ENCODE measurements at places on chromosomes 4 and X.

GRCh38 chrX:149365061-149365460 lies 140.0 kb downstream of the IDS start:
- no peaks in the 10 kb centered on the region for H3K36me3 ChIP-seq
- no peak overlapping the region for H3K4me3 ChIP-seq
- no peaks in the 10 kb centered on the region for H3K27me3 ChIP-seq

DNA sequence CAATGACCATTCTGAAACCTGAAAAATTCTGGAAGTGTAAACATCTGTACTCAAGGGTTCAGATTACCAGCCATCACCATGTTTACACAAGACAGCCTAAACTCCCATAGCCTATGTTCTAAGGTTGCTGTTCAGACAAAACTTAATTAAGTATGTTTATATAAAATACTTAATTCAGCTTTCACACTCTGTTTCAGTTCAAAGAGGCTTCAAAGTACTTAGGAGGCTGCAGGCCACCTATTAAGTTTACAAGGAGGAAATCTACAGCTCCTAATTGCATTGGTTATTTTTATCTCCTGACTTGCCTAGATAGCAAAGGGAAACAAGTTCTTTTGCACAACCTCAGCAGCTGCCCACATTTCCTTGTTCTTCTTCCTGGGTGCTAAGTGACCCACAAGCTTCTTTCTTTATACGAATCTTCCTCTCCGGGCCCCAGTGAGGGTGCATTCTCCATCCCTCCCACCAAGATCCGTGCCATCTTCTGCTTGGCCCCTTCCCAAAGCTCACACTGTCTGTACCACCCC lies 2.0 kb downstream of the GAK start:
- no peaks in the 10 kb centered on the region for H3K36me3 ChIP-seq
- no peaks in the 10 kb centered on the region for H3K27me3 ChIP-seq
- H3K4me1 ChIP-seq, result peaks cover 75% of the 10 kb centered on the region
- no peak overlapping the region for H3K27ac ChIP-seq
- DNase-seq, result no peak

GRCh38 chr4:174133551-174133950 lies 149.9 kb downstream of the FBXO8 start:
- H3K27ac ChIP-seq, result no peak overlapping the region
- no peak overlapping the region for H3K4me3 ChIP-seq
- H3K4me1 ChIP-seq, result no peaks in the 10 kb centered on the region
- H3K27me3 ChIP-seq, result no peaks in the 10 kb centered on the region

DNA sequence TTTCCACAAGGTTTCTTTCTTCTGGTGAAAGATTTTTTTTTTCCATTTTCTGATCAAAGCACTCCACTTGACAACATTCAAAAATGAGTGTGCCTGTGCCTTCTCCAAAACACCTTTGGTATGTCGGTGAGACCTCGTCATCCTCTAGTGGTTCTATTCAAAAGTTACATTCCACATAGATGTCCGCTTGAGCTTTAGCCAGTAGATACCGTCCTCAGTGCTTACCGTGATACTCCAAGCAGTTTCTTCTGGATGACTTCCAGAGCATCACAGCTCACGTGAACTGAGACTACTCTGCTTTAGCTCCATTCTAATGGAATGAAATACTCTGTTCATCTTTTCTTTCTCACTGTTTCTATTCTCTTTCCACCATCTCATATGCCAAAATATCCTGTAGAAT lies 38.2 kb upstream of the VEGFC start:
- no peak overlapping the region for H3K27ac ChIP-seq
- H3K36me3 ChIP-seq, result no peaks in the 10 kb centered on the region
- no peaks in the 10 kb centered on the region for H3K27me3 ChIP-seq
- no peaks in the 10 kb centered on the region for H3K4me1 ChIP-seq
- DNase-seq, result no peak
- no peak overlapping the region for H3K4me3 ChIP-seq

DNA sequence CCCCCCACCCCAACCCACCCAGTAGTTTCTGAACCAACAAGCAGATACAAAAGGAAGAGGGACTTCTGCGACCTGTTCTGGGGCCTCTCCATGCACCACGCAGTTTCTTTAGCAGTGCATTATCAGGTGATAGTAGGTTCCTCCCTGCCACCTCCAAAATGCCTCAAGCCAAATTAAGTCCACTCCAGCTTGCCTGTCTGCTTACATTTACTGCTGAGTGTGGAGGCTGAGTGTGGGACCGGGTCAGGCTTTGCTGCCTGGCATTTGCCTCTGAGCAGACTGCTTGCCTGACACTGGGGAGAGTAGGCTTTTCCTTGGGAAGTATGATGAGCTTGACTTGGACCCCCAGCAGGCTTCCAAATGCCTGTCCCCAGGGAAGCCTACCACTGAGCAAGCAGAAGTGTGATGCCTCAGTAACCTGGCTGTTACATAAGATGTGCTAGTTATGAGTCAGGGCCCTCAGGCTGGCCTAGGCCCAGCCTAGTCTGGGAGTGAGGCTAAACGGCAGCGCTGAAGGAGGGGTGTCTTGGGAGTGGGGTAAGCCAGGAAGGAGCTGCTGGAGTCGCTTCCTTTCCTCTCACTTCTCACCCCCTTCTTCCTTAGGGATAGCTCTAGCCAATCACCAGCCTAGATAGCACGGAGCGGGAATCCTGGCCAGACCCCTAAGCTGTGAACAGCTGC lies 9.0 kb downstream of the TSC22D3 start:
- peaks cover 28% of the 10 kb centered on the region for H3K4me1 ChIP-seq
- DNase-seq, result peak; percentile 53
- H3K36me3 ChIP-seq, result no peaks in the 10 kb centered on the region
- H3K4me3 ChIP-seq, result no peak overlapping the region

DNA sequence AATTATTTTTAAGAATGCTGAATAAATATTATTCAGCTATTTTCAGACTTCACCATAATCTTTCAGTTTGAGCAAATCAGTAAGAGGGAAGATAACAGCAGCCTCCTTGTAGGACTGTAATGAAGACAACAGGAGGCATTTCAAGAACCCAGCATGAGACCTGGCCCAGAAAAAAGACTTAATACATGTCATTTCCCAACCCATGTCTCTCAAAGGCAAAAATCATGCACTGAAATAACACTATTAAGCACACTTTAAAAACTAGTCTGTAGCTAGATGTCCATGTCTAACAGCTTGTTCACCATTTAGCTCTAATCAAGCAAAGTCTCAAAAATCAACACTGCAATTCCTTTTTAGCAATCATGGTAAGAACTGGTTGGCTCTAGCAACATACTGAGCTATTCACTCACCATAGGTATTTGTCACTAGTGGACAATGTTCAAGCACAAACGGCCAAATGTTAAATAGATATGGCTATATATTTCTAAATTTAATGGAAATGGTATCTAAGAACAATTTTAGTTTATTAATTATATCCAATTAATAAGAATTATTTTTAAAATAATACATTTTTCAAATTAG lies 109.9 kb downstream of the WDFY3 start:
- H3K4me1 ChIP-seq, result peaks cover 37% of the 10 kb centered on the region
- no peak overlapping the region for H3K27ac ChIP-seq
- DNase-seq, result no peak
- H3K36me3 ChIP-seq, result peaks cover 20% of the 10 kb centered on the region
- H3K27me3 ChIP-seq, result no peaks in the 10 kb centered on the region

GRCh38 chr4:18171896-18172295 lies 150.3 kb upstream of the LCORL start:
- no peak for DNase-seq
- no peaks in the 10 kb centered on the region for H3K4me1 ChIP-seq
- H3K27me3 ChIP-seq, result no peaks in the 10 kb centered on the region
- no peak overlapping the region for H3K4me3 ChIP-seq
- H3K27ac ChIP-seq, result no peak overlapping the region
- H3K36me3 ChIP-seq, result no peaks in the 10 kb centered on the region

DNA sequence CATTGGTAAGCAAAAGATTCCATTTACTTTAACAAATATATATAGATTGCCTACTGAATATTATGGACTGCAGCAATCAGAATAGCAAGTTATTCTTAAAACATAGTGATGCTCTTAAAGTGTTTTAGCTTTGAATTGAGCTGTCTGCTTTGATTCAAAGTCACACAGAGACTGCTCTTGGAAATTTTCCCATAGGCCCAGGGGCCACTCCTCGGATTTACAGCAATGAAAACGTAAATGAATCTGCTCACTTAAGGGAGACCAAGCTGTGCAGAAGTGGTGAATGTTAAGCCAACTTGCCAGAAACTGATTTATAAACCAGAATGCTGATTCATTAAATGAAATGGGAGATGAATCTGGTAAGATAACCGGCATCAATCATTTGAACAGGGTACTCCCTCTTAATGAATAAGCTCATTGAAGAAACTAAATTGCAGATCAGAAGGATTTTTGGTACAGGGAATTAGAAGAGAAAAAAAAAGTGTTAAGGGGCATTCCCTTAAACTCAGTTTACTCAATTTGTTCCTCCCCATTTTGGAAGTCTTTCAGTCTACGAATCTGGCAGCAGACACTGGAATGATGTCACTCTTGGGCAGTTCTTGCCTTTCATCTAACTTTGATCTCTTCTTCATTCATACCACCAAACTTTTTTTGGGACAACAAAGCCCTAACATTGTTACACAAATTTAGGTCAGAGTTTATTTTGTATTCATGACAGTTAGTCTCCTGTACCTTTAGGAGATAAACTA lies 363.3 kb upstream of the MAGEB2 start:
- DNase-seq, result no peak
- H3K36me3 ChIP-seq, result no peaks in the 10 kb centered on the region
- no peaks in the 10 kb centered on the region for H3K4me1 ChIP-seq
- H3K27ac ChIP-seq, result no peak overlapping the region
- no peak overlapping the region for H3K4me3 ChIP-seq
- H3K27me3 ChIP-seq, result no peaks in the 10 kb centered on the region

- DNase-seq, result no peak
- no peaks in the 10 kb centered on the region for H3K27me3 ChIP-seq
- H3K36me3 ChIP-seq, result no peaks in the 10 kb centered on the region
- H3K4me3 ChIP-seq, result peak overlapping the region; percentile 21
Measured at GRCh38 chrX:130118441-130119311, 8.4 kb upstream of the ELF4 start.

DNA sequence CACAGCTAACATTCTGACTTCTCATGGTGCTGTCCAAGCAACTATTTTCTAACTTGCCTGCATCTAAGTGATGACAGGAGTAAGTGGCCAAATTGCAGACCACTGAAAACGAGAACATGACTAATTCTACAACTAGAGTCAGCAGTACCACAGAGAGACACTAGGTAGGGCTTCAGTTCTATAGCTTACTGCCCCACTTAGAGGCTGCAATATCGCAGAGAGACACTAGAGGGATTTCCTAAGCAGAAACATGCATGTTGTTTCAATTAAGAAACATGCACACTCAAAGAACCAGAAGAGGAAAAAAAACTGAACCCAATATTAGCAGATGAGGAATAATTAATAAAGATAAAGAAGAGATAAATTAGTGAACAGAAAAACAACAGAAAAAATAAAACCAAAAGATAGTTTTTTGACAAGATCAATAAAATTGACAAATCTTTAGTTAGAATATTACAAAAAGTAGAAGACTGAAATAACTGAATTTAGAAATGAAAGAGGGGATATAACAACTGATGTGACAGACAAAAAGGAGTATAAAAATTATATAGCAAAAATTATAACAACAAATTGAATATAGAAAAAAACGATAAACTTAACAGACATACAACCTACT lies 100.8 kb downstream of the SPIN4 start:
- H3K4me3 ChIP-seq, result no peak overlapping the region
- no peaks in the 10 kb centered on the region for H3K27me3 ChIP-seq
- no peak for DNase-seq
- no peak overlapping the region for H3K27ac ChIP-seq

DNA sequence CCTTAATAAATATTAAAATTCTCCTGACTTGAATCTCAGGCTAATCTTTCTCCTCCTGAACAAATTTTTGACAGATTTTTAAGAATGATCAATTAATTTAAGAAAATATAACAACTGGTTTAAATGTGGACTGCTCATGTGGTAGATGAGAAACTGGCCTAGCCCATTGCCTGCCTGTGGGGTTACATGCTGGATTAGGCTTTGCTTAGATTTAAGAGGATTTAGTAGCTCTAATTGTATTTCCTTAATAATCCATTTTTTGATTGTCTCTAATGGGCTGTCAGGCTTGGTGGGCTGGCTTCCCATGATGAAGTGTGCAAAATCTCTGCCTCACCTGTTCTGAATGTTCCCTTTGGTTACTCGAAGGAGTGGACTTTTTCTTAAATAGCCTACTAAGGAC lies 27.8 kb upstream of the LIMCH1 start:
- no peaks in the 10 kb centered on the region for H3K27me3 ChIP-seq
- peaks cover 57% of the 10 kb centered on the region for H3K4me1 ChIP-seq
- no peak overlapping the region for H3K4me3 ChIP-seq
- DNase-seq, result no peak
- H3K27ac ChIP-seq, result no peak overlapping the region

GRCh38 chr4:177323416-177323815 lies 13.7 kb downstream of the NEIL3 start:
- no peaks in the 10 kb centered on the region for H3K4me1 ChIP-seq
- no peak overlapping the region for H3K27ac ChIP-seq
- no peaks in the 10 kb centered on the region for H3K36me3 ChIP-seq
- no peak overlapping the region for H3K4me3 ChIP-seq
- H3K27me3 ChIP-seq, result no peaks in the 10 kb centered on the region

DNA sequence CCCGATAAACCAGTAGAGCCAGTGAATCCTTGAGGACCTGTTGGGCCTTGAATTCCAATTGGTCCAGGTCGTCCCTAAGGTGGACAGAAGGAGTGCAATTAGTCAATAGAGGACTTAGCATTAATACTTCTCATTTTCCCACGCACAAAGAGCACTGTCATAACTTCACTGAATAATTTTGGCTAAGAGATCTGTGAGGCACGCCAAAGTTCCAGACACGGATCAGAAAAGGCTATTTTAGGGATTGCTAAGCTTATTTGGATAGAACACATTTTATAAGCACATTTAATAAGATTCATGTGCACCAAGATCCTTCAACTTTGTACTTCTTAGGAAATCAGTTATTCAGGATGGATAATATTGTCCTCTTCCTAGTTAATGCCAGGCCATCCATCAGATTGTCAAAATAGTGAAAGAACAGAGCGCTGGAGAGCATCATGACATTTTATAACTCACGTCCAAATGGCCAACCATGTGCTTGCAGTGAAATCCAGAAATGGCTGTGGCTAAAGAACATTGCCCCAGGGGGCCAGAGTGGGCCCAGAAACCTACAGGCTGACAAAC lies 129.8 kb downstream of the ATG4A start:
- H3K36me3 ChIP-seq, result no peaks in the 10 kb centered on the region
- H3K4me3 ChIP-seq, result no peak overlapping the region
- H3K27ac ChIP-seq, result no peak overlapping the region
- DNase-seq, result no peak
- peaks cover 6% of the 10 kb centered on the region for H3K4me1 ChIP-seq

All from left ventricle myocardium inferior (tissue), 1 donor.